Right renal cortex interstitium (tissue), 3 donors: ENCODE measurements at places on chromosomes 3 and 15. TPM values are rescaled to one million over a fixed set of nuclear protein-coding genes. Genes with fewer than 3 reads are reported as not detected.

The GOLGA6L6 gene
- polyA plus RNA-seq: not detected

The GUCA1C gene
- 0.18 TPM for polyA plus RNA-seq

The A4GNT gene
- polyA plus RNA-seq: 0.83 TPM

The GREM1 gene
- polyA plus RNA-seq: 0.20 TPM

The HYAL2 gene
- 70.7 TPM for polyA plus RNA-seq

The CCNB2 gene
- polyA plus RNA-seq: 44.1 TPM

GRCh38 chr3:140708815-140709214 lies 31.0 kb downstream of the TRIM42 start:
- DNase-seq: no peak

DNA sequence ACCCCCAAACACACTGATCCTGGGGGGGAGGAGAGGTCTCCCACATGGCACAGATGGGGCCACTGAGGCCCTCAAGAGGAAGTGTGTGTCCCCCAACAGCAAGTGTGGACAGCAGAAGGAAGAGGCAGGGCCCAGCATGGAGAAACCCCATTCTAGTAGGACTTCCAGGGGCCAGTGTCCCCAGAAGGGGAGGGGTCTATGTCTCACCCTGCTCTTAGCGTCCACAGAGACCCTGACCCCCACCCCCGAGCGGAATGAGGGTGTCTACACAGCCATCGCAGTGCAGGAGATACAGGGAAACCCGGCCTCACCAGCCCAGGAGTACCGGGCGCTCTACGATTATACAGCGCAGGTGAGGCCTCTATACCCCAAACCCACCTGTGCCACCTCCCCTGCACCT lies 35.3 kb downstream of the TSPAN3 start:
- no peak for DNase-seq

DNA sequence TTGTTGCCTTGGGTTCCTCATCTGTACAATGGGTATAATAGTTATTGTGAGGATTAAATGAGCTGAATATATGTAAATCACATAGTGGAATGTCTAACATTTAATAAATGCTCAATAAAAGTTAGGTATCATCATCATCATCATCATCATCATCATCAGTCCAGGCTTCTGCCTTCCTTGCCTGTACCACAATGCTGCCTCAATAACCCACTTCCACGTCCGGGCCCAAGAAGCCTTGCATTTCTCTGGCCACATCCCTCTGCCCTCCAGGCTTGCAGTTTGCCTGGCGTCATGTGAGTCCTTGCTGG lies 137.4 kb downstream of the THSD4 start:
- DNase-seq: no peak

DNA sequence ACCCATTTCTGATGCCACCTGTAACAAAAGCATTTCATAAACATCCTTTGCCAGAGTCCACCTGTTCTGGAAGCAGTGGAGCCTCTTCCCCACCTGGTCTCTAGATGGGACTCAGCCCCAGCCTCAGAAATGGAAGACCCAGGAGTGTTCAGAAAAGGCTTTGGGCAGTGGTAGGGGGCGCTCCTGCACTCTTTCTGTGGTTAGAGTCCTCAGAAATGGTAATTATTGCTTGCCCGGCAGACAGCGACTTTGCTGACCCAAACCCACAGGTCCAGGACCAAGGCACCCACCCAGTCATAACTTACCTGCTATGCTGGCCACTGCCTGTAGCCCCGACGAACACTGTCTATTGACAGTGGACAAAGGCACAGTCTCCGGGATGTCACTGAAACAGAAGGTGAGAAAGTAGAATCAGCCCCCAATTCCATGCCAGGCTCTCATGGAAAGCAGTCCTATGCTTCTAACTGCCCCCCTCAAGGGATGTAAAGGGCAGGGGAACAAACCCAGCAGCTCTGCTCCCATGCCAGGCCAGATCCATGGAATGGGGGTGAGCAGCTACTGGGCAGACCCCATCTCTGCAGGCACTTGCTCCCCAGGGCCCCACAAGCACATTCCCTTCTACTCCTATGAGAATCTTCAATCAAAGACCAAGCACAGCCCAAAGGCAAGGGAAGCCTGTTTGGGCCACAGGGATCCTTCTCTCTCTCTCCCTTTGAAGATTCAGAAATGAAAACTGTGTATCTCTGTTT lies 5.1 kb downstream of the ACAA1 start:
- DNase-seq: no peak
